ENCODE measurements at places on chromosomes 6 and 20.

DNA sequence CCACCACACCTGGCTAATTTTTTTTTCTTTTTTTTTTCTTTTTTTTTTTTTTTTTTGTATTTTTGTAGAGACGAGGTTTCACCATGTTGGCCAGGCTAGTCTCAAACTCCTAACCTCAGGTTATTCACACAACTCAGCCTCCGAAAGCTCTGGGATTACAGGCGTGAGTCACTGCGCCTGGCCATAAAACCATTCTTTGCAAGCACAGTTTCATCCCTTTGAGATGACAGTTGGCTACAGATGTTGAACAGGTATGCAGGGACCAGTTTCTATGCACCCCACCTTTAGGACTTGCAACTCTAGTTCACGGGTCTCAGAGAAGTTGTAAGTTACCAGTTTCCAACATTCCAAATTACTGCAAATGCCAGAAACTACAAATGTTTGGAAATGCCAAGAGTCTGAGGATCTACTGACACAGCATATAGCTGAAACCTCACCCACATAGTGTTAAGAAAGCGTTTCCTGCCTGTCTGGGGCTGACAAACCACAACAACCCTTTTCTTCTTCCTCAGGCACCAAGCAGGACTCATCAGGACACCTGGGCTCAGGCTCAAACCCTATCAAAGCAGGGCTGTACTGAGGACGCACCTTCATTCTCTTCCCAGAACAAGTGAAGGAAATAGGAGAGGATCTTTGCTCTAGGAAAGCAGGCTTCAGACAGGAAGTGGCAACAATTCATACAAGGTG lies 22.9 kb downstream of the ARHGAP18 start:
- DNase-seq: peak; percentile 33

GRCh38 chr6:106745197-106745770 lies 115.9 kb downstream of the QRSL1 start:
- no peak for DNase-seq

DNA sequence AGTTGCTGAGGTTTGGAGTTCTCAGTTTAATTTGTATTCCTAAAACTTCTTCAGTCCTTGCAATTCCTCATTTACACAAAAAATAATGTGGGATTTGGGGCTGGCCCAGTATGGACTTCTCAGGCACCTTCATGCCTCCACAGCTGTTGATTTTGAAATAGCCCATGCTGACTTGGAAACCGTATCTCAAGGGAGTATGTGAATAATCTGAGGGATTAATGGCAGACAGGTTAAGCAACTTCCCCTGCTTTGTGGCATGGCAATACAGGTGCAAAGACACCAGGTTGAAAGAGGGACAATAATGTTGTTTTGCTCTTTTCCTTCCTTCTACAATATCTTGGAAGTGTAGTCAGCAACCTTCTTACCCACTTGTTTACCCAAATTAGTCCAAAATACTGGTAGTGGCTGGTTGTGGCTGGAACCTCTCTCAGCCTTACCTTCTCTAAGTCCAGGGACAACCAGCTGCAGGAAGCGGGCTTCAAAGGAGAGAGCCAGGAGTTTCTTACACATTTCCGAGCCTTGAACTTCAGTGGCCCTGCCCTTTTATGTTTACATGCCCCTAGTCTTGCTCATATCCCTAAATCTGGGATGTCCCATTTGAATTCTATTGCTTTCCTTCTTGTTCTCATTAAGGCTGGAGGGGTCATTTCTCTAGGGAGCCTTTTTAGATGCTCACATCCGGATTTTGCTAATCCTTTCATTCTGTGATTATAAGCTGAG lies 44.1 kb upstream of the ADGRF1 start:
- no peak for DNase-seq

DNA sequence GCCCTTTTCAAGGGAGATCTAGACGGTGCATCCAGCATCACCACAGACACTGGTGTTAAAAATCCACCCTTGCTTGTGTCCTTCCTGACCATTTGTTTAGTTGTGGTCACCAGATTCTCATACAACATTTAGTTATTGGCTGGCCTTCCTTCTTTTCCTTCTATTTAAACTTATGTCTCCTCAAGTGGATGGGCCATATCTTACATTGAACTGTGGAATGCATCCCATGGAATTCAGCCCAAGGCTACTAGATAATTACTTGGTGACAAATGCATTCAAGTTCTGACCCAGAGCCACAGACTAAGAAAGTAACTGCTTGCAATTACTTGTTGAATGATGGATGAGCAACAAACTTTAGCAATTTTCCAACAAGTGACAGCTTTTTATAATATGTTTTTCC lies 198.9 kb upstream of the SSTR4 start:
- no peak for DNase-seq

GRCh38 chr6:151081656-151082055 lies 158.1 kb upstream of the AKAP12 start:
- no peak for DNase-seq

DNA sequence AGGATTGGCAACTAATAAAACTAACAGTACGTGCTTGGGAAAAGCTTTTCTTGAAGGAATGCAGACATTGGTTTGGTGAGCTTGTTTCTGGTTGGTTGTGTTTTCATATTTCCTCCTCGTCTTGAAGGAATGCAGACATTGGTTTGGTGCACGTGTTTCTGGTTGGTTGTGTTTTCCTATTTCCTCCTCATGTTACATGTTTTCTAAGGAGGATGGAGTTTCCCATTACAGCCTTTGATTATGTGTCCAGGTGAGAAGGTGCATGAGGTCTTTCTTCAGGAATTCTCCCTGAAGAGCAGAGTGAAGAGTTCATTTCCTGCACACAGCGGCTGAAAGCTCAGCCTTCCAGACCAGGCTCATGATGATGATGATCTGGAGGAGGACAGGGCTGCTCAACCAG lies 190.6 kb downstream of the SMOC2 start:
- DNase-seq: no peak

GRCh38 chr6:167588920-167589614 lies 237.6 kb upstream of the AFDN start:
- DNase-seq: no peak

- DNase-seq: no peak
Observed at GRCh38 chr20:63946986-63947637, 9.1 kb downstream of the UCKL1 start.

Measured in NAMALWA (cell line).